ENCODE measurements at places on chromosomes 6 and 20. TPM values are rescaled to one million over a fixed set of nuclear protein-coding genes. Genes with fewer than 3 reads are reported as not detected.

DNA sequence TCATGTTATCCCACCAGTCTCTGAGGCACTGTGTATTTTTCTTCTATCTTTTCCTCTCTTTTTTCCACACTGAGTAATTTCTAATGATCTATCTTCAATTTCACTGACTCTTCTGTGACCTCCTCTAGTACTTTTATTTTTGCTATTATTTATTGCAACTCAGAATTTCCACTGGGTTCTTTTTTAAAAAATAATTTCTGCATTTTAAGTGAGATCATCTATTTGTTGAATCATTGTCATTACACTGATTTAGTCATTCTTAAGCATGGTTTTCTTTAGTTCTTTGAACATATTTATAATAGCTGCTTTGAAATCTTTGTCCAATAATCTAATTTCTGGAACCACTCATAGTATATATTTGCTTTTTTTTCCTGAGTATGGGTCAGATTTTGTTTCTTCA, 96.7 kb upstream of the SLC22A16 start:
- no peak for DNase-seq

DNA sequence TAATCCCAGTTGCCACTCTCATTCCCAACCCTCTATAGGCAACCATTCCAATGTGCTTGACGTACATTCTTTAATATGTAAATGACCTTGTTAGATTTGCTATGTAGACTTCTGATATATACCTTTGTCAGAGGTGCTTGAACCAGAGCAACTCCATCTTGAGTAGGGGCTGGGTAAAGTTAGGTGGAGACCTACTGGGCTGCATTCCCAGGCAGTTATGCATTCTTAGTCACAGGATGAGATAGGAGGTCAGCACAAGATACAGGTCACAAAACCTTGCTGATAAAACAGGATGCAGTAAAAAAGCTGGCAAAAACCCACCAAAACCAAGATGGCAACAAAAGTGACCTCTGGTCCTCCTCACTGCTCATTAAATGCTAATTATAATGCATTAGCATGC, 8.3 kb upstream of the HM13 start:
- DNase-seq, result no peak

- DNase-seq, result no peak
Measured at GRCh38 chr20:5918856-5919625, 31.3 kb downstream of the TRMT6 start.

DNA sequence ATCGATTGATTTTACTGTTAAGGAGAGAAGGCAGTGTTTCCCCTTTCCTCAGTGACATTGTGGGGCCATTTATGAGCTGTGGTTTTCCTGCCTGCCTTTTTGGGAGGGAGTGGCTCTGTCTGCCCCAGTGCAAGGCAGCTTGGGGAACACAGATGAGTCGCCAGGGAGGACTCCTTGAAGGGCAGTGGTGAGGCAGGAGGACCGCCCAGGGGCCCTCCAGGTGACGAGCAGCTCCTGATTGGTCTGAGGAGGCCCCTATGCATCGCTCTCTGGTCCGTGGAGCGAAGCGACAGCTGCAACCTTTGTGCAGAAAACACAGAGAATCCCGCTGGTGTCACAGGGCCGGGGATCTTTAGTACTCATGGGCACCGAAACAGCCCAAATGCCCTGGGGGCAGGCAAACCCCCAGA, 100.3 kb downstream of the TMEM242 start:
- DNase-seq, result no peak

GRCh38 chr6:158911746-158912480, 88.1 kb downstream of the RSPH3 start:
- no peak for DNase-seq

PDYN gene
- total RNA-seq, result not detected

PRL gene
- not detected for total RNA-seq

DNA sequence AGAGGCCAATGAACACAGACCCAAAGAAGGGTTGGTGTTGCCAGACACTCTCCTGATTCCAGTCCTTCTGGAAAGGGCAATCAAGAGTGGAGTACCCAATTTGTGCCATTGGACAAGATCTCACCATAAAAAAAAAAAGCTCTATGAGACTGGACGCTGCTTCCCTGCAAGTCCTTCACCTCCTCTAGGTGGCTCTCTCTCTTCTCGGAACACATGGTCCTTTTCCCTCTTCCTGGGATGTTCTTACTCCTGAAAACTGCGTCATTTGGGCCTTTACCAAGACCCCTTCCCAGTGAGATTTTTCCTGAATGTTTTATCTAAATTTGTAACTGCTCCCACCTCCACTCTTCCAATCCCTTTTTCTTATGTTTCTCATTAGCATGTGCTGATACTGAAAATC, 280.8 kb downstream of the FOXA2 start:
- DNase-seq, result no peak

DNA sequence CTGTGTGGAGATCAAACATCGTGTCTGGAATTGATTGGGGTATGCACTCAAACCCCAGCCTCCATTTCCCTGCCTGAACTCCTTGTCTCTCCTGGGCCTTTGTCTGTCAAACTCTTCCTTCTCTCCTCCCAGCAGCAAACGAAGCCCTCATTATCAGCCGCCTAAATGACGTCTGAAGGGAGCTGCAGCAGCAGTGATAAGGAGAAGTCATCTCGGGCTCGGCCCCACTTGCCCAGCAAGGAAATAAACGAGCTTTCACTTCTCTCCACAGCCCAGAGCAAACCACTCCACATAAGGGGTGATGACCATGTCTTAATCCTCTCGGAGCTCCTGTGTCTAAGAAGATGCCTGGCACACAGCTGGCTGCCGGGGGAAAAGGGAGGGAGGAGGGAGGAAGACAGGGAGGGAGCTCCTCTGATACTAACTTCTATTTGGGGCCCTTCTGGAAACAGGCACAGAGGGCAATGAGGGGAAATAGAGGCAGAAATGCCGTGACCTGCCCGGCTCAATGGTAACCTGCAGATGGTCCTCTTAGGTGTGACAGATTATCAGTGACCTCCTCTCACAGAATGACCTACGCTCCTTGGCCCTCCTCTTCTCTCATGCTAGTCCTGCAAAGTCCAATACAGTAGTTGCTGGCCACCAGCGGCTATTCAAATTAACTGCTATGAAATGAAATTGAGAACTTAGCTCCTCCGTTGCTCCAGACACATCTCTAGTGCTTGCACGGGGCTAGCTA, 100.4 kb downstream of the PXDC1 start:
- peak; percentile 47 for DNase-seq

DNA sequence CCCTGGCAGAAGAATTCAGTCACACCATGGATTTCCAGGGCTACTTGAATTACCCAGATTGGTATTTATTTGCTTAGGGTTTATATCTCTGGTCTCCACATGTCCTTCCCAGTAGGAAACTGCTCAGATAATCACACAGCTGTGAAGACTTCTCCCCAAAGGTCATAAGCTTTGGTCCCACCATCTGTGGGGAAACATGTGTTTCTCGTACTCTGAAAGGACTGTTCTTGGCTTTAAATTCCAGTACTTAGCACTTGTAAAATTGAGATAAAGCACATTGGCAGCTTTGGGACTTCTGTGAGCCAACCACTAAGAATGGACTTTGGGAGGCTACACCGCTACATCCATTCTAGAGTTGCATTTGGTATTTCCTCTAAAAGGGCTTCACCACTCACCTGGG, 205.3 kb upstream of the FOXA2 start:
- DNase-seq, result peak; percentile 34

DNA sequence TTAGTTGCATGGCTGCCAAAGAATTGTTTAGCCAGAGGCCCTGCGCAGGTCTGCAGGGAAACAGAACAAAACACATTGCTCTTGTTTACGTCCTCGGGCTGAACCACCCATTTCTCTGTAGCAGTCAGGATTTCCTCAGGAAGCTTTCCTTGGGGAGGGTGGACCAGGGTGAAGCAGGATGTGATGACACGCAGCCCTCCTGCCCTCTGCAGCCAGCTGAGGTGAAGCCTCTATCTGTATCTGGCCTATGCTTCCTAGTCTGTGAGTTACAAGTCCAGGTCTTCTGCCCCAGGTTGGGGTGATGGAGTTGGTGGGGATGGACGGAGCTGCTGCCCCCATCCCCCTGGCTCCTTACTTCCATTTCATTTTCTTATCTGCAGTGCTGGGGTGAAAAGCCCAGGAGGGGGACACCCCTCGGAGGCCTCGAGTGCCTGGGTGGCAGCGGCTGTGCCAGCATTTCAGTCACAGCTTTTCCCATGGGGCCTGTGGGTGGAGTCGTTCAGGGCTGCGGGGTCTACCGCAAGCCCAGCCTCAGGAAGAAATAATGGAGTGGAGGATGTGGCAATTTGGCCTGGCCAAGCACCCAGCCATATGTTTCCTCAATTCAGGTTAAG, 24.9 kb downstream of the SASH1 start:
- no peak for DNase-seq

- no peak for DNase-seq
Measured at GRCh38 chr20:11626551-11626950, 291.1 kb upstream of the BTBD3 start.

- DNase-seq, result peak; percentile 64
Measured at GRCh38 chr20:63116412-63117106, 99.4 kb downstream of the YTHDF1 start.

DNA sequence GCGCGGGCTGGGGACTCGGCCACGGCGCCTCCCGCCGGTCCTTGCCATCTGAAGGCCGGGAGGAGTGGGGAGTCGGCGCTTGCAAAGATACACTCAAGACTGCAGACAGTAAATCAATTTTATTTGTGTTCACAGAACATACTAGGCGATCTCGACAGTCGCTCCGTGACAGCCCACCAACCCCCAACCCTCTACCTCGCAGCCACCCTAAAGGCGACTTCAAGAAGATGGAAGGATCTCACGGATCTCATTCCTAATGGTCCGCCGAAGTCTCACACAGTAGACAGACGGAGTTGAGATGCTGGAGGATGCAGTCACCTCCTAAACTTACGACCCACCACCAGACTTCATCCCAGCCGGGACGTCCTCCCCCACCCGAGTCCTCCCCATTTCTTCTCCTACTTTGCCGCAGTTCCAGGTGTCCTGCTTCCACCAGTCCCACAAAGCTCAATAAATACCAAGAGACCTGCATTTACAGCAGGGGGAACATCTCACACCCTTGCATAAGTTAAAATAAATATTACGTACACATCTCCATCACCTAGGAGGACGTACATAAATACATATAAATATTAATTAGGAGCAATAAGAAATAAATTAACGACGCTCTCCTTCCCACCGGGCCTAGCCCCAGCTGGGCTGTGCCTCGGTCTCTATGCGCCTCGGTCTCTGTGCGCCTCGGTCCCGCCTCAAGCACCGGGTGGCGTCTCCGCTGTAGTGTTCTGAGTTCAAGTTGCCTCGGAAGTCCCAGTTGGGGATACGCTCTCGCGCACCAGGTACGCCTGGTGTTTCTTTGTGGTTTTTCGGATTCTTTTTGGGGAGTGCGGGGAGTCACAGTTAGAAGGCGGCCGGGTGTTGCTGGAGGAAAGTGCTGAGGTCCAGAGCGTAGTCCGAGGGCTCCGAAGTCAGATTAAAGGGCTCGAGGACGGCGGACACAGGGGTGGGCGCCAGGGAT, 889 bp upstream of the FLOT1 start:
- no peak for DNase-seq

KCNG1 gene
- 26.1 TPM for total RNA-seq

DNA sequence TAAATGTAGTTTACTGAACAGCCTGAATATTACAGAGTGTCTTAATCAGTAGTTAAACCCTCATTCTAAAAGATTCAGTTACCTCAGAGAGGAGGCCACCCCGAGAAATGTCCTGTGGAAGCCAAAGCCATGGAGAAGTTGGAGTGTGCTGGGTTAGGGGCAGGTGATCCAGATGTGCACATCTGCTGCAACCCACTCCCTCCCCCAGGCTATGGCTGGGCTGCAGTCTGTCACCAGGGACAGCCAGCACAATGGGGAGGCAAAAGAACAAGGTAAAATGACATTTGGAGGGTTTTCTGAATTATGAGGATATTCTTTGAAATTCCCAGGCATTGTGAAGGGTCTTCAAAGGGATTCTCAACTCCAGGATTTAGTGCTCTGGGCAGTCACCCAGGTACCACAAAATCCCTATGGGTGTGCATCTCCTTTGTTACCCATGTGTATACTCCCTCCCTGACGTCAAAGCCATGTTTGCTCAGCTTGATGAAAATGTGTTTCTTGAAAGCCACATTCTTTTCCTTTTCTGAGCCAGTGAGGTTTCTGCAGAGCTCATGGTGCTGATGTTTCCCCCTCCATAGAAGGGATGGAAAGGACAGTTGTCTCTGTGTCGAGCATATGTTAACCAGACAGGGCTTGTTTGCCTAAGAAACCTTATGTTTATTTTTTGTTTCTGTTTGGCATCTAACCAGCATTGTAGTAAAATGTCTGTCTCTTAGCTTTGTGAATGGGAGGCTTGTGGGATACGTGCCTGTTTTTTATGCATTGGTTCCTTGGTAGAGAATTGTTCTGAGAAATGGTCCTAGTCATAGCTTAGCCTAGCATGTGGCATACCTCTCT, 212.3 kb upstream of the TBX18 start:
- no peak for DNase-seq

KHDC1L gene
- not detected for total RNA-seq

GPX5 gene
- total RNA-seq, result not detected

DNA sequence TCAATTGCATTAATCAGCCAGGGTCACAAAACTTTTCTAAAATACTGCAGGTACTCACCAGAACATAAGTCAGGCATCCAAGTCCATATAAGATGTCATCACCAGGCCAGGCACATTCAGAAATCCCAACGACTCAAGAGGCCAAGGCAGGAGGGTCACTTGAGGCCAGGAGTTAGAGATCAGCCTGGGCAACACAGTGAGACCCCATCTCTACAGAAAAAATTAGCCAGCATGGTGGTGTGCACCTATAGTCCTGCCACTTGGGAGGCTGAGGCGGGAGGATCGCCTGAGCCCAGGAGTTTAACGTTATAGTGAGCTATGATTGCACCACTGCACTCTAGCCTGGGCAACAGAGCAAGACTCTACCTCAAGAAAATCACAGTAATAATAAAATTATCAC, 278.4 kb upstream of the PLN start:
- DNase-seq, result no peak

DNA sequence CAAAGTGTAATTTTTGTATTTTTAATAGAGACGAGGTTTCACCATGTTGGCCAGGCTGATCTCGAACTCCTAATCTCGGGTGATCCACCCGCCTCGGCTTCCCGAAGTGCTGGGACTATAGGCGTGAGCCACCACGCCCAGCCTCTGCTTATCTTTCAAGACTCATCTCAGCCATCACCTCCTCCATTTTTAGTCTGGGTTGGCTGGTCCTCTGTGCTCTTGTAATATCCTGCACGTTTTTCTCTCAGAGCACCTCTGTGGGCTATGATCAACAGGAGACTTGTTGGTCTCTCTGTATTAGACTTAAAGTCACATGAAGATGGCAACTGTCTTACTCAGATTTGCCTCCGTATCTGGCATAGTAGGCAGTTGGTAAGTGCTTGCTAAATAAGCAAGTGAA, 7.6 kb downstream of the NOTCH4 start:
- no peak for DNase-seq

PBOV1 gene
- total RNA-seq, result not detected

- DNase-seq, result no peak
Measured at GRCh38 chr6:79784395-79784753, 153.2 kb downstream of the SH3BGRL2 start.

DNA sequence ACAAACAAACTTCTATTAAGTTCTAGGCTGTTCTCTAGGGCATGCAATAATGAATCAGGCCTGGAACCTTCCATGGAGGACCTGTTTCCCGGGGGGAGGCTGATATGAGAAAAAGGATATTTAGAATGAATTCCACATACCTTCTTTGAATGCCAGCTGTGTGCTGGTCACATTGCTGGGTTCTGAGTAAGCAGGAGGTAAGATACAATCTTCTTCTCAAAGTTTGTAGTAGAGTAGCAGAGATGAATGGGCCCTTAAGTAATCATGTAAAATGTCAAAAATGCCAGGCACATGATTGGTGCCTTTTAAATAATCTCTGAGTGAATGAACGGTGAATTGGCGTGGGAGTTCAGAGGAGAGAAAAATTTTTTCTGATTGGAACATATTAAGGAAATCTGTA, 47.4 kb downstream of the TGM2 start:
- DNase-seq, result no peak
